ENCODE measurements at places on chromosomes 2 and 18.

DNA sequence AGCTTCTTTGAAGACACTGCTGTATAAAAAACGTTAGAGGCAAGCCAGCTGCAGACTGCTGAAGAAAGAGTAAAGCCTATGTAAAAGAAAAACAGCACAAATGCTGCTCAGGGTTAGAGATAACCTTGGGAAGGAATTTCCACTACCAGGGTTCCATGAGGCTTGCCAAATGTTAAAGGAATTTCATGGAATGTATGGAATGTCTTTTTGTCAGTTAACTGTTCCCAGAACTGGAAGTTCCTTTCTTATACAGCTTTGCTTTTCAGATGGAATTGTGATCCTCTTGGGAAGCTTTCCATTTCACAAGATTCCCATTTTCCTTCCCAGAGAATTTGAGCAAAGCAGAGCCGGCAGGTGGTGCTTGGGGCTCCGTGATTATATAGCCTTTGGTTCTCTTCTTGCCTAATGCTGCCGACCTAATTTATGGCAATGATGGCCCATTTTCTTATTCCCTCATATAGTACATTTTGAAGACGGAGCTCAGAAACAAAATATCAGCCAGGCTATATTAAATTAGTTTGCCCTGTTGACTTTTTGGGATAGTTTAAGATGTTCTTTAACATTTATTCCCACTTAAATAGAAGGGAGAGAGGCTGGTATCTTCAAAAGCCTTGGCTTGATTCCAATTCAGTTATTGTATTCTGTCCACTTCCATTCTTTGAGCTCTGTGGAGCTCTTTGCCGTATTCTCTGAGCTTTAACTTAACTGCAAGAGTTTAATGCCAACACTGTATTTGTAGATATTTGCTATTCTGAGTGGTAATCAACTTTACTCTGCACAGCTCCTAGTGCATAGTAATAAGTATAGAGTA lies 162.3 kb downstream of the PHLPP1 start:
- DNase-seq: no peak

- no peak for DNase-seq
Observed at GRCh38 chr2:235526166-235526565, 32.3 kb downstream of the AGAP1 start.

DNA sequence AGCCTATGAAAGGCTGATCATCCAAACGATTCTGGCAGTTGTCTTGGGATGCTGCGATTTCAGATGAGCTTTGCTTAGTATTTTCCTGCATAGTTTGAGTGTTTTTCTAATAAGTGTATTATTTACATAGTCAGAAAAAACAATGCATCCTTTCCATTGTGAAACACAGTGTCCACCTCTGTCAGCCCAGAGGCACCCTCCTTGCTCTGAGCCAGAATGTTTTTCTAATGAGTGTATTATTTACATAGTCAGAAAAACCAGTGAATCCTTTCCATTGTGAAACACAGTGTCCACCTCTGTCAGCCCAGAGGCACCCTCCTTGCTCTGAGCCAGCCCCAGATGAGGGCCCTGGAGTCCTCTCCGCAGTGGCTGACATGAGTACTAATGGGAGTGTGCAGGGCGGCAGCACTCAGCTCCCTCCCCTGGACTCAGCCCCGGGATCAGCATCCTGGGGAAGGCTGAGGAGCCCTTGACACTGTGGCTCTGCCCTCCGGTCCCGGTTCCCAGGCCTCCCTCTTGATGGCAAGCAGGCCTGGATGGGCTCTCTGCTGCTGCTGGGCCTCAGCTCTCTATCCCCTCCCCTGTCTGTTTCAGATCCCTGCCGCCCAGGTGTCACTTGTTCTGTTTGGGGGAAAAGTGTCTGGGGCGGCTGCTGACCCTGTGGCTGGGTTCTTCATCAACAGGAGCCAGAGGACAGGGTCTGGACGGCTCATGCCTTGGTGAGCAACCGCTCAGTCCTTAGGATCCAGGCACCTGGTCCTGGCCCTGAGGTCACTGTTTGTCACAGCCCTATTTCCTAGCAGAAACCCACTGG lies 5.9 kb downstream of the MFSD2B start:
- DNase-seq: peak; percentile 55

DNA sequence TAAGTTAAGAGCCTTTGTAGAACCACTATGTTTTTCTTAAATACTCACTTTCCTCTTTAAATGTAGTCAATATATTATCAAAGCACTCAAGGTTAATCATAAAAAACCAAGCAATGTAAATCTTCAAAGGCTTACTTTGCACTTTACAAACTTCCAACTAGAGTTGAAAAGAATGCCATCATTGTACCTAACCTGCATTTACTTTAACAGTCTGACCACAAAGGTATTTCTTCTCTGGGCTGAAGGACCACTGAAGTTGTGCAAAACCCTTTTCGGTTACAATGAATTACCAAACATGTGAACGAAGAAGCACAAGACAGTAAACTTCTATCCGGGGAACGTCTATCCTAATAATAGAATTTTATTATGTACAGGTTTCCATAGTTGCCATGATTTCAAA lies 3.0 kb downstream of the HNRNPLL start:
- DNase-seq: no peak

DNA sequence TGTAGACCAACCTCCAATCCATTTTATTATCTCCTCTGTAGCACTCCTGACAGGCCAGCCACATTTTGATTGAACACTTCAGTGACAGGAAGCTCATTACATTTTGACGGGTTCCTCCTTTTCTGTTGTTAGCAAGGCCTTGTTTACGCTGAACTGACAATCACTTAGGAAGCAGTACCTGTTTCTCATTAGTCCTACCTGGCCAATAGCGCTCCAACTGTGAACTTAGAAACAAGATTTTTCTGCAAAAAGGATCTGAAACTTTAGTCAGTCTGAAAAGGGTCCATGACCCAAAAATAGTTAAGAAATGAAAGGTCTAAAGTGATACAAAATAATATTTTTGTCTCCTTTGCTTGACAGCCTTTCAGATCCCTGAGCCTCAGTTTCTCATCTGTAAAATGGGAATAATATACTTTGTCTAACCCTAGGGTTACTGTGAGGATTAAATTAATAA lies 119.6 kb upstream of the MSTN start:
- no peak for DNase-seq

DNA sequence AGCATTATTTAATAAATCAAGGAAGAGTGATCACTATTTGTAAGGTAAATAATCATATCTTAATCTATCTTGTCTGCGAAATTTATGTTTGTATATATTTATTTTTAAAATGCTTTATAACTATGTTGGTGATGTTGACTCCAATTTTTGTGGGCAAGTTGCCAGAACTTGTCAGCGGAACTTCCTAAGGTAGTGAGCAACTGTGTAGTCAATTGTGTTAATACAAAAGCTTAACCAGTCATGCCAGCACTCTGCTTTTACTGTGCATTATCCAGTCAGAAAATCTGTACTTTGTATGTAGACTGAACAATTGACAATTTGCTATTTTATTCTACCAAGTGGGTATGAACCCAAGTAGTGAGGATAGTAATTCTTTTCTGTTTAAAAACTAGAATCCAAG lies 61.9 kb upstream of the RND3 start:
- no peak for DNase-seq

- no peak for DNase-seq
Observed at GRCh38 chr18:79629606-79630005, 50.0 kb upstream of the CTDP1 start.

DNA sequence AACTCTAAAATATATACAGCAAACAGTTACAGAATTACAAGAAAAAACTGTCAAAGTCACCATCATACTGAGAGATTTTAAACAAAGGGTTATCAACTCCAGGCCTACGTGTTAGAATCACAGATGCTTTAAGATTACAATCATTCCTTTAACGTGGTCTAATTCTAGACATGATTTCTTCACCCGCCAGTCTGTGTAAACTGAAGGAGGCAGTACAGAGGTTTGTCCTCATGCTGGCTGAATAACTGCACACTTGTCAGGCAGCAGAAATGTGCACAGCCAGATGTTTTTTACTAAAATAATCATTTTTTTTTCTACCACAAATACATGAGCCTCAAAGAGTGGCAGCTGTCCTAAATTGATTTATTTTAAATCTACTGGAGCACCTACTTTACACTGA lies 15.5 kb upstream of the NEURL3 start:
- DNase-seq: no peak

DNA sequence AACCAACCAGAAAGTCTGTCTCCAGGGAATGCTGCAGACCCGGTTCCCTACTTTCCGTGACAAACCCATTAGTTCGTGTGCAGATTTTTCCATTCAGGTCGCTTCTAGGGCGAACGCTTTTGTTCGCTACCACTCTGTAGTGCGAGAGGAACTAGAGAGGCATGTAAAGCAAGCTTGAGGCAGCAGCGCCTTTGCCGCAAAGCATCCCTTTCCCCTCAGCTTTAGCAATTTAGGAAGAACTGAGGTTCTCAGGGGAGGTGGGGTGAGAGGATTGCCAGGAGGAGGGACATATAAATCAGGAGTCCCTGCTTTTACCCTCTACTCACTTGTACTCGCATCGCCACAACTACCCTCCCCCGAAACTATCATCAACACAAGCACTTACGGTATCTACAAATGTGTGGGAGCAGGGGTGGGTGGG lies 748 bp upstream of the ZNF804A start:
- no peak for DNase-seq

DNA sequence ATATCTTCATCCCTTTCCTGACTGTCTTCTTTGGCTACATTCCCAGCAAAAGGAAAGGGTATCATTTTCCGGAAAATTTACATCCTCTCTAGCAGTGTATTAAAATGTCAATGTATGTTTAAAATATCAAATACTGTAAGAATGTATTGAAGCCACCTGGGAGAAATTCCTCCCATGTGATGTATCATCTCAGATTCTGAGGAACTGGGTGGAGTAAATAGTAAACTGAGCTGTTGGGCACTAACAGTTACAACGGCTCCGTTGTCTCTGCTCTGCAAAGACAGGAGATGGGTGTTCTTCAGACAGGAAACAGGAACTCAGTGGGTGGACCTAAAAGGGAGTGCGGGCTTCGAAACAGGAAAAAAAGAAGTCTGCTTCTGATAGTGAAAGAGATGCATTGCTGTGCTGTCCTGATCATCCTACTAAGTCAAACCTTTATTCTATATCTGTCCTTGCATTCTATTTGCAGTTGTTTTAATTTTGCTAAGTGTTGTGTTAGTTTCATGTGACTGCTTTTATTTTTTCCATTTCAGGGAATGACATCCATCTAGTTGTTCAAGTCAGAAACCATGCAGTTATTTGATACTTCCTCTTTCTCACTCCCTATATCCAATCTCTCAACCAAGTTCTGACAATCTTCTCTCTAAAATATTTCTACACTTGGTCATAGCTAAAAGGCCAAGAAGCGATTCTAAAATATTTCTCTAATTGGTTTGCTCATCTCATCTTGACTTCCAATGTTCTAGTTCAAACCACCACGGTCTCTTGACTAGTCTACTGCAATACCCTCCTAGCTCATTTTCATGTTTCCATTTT lies 19.4 kb downstream of the DOK1 start:
- DNase-seq: no peak

- no peak for DNase-seq
Observed at GRCh38 chr2:58788402-58788801, 547.3 kb upstream of the FANCL start.

GRCh38 chr18:75290737-75291358 lies 80.3 kb downstream of the TSHZ1 start:
- DNase-seq: no peak

GRCh38 chr2:121627525-121628050 lies 21.7 kb downstream of the CLASP1 start:
- DNase-seq: no peak

GRCh38 chr18:58772161-58772560 lies 92.5 kb upstream of the ZNF532 start:
- no peak for DNase-seq

- no peak for DNase-seq
Observed at GRCh38 chr2:89763581-89764485, 1072.4 kb downstream of the RPIA start.

DNA sequence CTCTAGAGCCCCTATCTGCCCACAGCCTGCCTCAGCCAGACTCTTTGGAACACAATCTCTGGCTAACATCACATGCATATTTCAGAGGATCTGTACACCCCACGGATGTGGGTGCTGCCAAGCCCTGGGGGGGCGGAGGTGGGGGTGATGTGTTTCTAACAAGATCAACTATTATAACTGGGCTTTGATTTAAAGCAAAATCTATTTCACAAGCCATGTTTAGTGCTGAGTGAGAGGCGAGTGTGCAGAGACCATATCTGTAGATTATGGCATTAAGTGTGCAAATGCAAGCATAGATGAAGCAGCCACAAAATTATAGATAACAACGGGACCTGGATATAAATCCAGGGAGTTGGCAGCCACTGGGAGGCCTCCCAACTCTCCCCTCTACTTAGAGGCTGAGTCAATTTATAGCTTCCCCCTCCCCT lies 135.8 kb upstream of the SMAD2 start:
- DNase-seq: no peak

DNA sequence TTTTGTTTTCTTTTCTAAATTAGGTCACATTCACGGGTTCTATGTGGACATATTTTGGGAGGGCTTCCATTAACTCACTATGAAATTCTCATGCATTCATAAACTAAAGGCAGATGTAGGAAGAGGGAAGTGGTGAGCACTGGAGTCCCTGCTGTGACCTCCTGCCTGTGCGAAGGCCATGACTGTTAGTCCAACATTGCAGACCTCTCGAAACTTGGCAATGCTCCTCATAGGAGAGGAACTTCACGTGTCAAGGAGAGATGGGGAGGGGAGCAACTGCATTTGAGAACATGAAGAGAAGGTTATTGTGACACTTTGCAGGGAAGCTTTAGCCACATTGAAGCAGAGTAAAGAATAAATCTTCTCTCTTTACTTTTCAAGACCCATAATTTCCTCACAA lies 126.4 kb upstream of the HNMT start:
- no peak for DNase-seq

GRCh38 chr2:134167015-134167414 lies 86.9 kb upstream of the MGAT5 start:
- DNase-seq: no peak

DNA sequence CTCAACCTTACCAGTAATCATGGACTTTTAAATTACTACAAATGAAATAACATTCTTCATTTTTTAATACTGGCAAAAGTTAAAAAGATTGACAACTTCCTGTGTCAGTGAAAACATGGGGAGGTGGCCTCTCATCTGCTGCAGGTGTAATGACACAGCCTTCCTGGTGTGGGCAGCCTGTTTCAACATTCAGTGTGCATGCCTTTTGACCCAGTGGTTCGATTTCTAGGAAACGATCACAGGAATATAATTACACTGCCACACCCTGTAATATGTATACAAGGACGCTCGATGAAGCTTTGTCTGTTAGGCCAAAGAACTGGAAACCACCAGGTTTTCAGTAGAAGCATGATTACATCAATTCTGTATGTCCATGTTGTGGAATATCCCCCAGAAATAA lies 68.7 kb downstream of the MTHFD2 start:
- no peak for DNase-seq

GRCh38 chr2:20452551-20452950 lies 5.7 kb downstream of the RHOB start:
- no peak for DNase-seq

DNA sequence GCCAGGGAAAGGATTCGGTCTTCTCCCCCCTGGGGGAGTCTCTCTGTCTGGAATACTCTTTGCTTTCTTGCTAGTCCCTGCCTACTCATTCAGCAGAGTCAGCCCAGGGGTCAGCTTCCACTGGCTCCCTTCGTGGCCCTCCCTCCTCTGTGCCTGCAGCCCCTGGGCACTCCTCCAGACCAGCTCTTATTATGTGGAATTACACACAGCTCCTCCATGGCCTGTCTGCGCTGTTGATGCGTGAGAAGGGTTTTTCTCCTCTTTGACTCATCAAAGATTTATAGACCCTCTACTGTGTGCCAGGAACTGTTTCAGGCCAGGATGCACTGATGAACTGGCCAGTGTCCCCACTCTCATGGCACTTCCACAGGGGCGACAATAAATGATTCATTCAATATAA lies 44.4 kb downstream of the ST8SIA5 start:
- DNase-seq: peak; percentile 75

- DNase-seq: no peak
Observed at GRCh38 chr2:232142049-232142448, 180.5 kb downstream of the DIS3L2 start.
